ENCODE measurements at places on chromosomes 3 and 15.

- no peak for DNase-seq
Observed at GRCh38 chr3:32359766-32360492, 31.7 kb upstream of the CMTM7 start.

- no peak for DNase-seq
Observed at GRCh38 chr3:180116658-180117057, 79.9 kb upstream of the PEX5L start.

GRCh38 chr3:114033721-114034120 is 22.6 kb downstream of the CCDC191 start:
- DNase-seq: no peak

DNA sequence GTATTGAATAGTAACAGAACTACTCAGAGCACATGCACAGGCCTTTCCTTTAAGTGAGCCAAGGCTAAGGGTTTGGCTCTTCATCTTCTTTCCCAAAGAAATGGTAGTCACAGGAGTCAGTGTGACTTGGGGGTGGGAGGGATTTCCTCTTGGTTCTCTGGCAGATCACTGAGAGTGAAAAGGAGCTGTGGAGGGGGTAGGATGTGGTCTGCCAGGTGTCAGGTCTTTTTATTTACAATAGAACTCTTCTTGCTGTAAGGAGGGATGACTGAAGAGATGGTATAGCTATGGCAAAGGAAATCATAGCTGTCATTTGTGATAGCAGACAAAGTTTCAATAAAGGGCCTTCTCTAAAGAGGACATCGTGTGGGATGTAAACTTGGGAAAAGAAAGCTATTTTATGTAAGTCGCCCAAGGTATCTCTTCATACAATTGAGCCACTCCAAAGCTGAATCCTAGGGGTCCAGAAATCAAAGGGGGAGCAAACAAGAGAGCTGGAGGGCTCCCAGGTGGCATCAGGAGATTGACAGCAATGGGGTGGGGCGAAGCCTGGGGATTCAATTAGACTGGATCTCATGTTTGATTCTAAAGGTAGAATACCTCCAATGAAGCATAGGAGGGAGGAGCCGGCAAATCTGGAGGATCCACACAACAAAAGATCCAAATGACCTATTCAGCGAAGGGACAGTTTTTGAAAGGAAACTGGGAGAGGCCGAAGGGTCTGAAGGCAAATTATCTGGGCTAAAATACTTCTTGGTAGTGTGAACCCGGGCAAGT is 20.0 kb upstream of the CHD2 start:
- DNase-seq: no peak

DNA sequence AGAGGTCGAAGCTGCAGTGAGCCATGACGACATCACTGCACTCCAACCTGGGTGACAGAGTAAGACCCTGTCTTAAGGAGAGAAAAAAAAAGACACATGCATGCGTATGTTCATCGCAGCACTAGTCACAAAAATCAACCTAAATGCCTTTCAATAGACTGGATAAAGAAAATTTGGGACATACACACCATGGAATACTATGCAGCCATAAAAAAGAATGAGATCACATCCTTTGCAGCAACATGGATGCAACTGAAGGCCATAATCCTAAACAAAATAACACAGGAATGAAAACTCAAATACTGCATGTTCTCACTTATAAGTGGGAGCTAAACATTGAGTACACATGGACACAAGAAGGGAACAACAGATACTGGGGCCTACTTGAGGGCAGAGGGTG is 53.1 kb downstream of the FSIP1 start:
- no peak for DNase-seq

DNA sequence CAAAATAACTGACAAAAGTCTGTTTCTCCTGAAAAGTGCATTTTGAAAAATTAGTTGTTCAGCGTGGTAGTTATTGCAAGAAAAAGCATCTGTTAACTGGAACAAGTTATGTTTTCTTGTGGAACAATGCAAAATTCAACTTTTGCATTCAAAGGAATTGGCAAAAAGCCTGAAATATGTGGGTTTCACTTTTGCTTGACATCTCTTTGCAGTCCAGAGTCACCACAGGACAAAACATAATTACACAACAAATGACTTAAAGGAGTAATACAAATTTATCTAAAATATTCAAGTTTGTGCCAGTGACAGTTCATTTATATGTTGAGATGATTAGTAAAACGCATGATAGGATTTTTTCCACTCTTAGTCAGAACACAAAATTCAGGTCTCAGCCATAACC is 96.3 kb upstream of the P2RY1 start:
- DNase-seq: no peak

GRCh38 chr15:90360746-90361145 is 8.7 kb downstream of the ZNF774 start:
- DNase-seq: no peak

- DNase-seq: no peak
Observed at GRCh38 chr15:31279221-31280045, 47.2 kb upstream of the KLF13 start.

DNA sequence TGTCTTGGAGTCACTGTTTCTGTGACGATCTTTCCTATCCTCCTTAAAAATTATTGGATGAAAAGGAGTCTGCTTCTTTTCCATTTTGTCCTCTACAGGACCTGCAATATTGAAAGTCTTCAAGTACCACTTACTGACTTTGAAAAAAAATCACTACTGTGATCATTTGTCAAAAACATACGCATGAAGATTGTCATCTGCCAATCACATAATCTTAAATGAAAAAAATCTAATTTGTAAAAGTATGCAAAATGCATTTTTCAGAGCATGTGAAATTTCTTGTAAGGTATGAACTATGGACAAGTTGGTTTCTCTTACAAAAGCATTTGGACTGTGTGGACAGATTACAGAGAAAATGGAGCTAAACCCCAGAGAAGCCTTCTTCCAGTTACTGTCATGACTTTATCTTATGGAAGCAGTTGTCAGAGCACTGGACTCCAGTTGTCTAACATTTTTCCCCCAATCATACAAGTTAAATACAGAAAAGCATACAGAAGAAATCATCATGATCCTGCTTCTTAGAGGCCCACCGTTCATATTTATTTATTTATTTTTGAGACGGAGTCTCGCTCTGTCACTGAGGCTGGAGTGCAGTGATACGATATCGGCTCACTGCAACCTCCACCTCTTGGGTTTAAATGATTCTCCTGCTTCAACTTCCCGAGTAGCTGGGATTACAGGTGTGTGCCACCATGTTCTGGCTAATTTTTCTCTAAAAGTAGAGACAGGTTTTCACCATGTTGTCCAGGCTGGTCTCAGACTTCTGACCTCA is 3.4 kb upstream of the PXK start:
- DNase-seq: no peak

DNA sequence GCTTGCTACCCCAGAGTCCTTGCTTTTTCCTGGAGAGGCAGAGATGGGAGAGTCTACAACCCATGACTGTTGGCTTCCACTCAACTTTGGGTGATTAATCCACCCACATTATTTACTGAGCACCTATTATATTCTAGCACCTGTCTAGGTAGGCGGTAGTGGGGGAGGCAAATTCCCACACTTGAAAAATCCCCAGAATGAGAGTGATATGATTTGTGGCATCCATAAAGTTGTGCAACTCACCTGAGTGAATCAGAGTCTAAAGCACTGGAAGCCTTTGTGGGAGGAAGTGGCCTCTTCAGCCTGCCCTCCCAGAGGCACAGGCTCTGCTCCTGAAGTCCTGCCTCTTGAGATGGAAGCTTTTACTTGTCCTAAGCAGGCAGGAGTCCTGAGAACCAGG is 40.4 kb upstream of the CTNNB1 start:
- DNase-seq: no peak

GRCh38 chr3:42159706-42160472 is 68.7 kb downstream of the TRAK1 start:
- DNase-seq: no peak

DNA sequence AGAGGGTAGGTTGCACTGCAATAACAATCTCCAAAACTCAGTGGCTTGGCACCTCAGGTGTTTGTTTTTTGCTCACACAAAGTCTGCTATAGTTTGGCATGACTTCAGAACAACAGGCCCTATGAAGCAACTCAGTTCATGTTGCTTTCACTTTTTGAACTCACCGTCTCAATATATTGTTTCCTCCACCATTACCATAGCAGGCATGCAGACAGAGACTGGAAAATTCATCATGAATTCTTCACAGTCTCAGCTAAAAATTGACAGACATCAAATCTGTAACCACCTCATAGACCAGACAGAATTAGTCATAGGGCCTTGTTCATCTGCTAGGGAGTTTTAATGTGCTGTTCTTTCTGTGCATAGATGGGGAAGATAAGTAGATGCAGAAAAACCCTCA is 161.4 kb upstream of the POU1F1 start:
- no peak for DNase-seq

DNA sequence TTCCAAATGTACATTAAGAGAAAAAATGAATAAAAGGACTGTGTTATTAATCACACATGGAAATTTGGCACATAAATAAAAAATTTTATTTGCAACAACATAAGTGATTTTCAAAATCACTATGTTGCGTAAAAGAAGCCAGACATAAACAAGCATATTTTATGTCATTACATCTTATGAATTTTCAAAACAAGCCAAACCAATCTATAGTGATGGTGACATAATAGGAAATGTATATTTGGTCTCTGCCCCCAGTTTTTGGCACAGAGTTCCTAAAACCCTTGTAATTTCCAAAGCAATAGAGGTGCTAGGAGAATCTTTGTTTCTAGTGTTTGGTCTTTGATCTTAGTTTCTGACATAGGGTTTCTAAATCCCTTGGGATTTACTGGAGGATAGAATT is 543.3 kb downstream of the ZBBX start:
- no peak for DNase-seq

- no peak for DNase-seq
Observed at GRCh38 chr3:124860599-124860998, 26.6 kb downstream of the ITGB5 start.

DNA sequence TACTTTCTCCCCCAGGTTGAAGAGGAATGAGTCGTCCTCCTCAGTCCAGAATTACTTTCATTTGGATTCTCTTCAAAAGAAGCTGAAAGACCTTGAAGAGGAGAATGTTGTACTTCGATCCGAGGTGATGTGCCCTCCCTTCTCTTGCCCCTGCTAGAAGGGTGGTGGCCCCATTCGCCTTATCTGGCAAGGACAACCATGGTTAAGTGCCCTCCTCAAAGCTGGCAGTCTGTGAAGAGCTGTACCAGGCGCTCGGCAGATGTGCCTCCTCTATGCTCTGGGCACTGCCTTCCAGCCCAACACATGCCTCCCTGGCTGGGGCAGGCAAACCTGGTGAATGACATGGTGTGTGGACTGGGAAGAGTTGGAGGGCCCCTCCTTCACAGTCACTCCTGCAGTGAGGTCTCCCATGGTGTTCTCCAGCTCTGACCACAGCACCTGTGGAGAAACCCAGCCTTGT is 77.0 kb downstream of the CCK start:
- no peak for DNase-seq

- DNase-seq: no peak
Observed at GRCh38 chr15:75063889-75064288, 40.5 kb downstream of the PPCDC start.

DNA sequence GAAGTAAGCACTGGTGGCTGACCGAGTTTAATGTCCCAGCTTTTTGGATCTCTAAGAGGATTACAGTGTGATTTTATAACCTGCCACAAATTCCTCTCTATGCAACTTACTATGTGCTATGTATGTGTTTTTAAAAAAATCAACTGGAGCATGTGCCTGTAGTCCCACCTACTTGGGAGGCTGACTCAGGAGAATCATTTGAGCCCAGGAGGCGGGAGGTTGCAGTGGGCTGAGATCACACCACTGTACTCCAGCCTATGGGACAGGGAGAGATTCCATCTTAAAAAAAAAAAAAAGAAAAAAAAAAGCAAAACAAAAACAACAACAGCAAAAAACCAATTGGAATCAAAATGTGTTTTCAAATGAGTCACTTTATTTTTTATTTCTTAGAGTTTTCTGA is 29.6 kb downstream of the DUT start:
- no peak for DNase-seq

- no peak for DNase-seq
Observed at GRCh38 chr15:81002009-81002330, 1.2 kb downstream of the TLNRD1 start.

DNA sequence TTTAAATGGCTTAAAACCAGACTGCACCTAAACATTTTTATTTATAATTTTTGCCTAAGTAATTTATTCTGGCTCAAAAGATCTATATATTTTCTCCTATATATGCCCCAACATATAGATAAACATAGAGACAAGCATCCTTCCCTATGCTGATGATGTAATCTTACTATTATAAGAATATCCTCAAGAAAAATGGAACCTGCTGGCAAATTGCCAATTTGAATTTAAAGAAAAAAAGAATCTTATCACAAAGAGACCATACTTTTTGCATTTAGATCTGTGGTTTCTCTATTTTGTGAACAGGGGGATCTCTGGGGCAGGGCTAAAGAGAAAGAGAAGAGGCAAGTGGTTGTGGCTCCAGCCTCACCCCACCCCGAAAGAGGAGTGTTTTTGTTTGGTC is 107.2 kb upstream of the CMC1 start:
- DNase-seq: no peak

DNA sequence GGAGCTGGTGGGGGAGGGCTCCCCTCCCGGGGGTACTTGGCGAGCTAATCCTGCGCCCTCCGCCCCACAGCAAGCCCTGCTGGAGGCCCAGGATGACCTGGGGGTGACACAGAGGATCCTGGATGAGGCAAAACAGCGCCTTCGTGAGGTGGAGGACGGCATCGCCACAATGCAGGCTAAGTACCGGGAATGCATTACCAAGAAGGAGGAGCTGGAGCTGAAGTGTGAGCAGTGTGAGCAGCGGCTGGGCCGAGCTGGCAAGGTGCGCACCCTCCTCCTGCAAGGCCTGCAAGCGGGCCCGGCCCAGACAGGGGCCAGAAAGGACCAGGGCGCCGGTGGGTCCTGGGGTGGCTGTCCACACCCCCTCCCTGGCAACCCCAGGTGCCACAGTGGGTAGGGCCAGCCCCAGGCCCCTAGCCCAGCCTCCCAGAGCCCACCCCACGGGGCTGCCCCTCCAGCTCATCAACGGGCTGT is 56.5 kb downstream of the SEMA3G start:
- DNase-seq: no peak

GRCh38 chr3:113241292-113242095 is 30.1 kb downstream of the BOC start:
- no peak for DNase-seq

DNA sequence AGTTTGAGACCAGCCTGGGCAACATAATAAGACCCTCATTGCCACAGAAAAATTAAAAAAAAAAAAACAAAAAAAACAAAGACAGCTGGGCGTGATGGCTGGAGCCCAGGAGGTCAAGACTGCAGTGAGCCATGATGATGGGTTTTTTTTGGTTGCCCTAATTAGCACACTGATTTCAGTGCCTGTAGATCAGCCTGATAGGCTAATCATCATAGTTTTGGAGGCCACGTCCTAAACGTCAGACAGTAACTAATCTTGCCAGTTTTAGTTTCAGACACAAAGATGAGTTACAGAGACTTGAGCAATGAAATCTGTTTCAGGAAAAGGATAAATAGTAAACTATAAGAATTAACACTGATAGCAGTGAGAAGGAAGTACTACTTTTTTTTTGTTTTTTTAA is 55.4 kb downstream of the LRCH3 start:
- DNase-seq: no peak

GRCh38 chr3:42631620-42632019 is 21.9 kb upstream of the ZBTB47 start:
- DNase-seq: no peak

Data from T-helper 1 cell (primary cell).